ENCODE measurements at places on chromosomes 3 and 15. TPM values are rescaled to one million over a fixed set of nuclear protein-coding genes. Genes with fewer than 3 reads are reported as not detected.

DNA sequence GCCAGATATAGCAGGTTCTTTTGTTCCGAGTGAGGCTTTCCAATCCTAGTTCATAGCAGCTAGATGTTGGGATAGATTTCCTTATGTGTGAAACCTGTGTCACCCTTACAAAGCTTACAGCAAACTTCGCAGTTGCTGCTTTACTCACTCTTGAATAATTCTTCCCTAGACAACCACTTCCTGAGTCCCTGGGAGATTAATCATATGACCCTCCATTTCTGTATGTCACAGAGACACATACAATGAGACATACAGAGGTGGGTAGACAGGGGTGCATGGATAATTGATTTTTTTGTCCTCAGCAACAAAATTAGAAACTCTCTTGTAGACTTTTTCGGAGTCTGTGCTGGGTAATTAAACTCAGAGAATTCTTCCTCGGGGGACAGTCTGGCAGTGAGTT is 163.2 kb downstream of the NSUN3 start:
- DNase-seq: no peak

GRCh38 chr15:34679291-34679690 is 75.5 kb downstream of the GJD2 start:
- DNase-seq: no peak

DNA sequence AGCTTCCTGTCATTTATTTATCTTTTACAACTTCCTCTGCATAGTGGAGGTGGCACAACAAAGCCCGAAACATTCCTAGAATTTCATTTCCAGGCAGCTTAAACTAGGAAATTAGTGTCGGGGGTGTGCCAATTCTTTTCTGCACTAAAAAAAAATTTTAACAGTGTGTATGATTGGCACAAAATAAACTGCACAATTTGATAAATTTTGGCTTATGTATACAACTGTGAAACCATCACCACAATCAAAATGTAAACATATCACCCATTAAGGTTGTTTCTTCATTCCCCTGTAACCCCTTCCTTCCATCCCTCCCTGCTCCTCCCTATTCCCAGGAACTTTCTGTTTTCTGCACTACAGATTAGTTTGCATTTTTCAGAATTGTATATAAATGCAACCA is 54.7 kb downstream of the RPL39L start:
- no peak for DNase-seq

The PLA2G4E gene
- not detected for polyA plus RNA-seq

- no peak for DNase-seq
Observed at GRCh38 chr15:85125056-85125661, 143.5 kb downstream of the PDE8A start.

The ADAMTS7 gene
- 0.82 TPM for polyA plus RNA-seq

- DNase-seq: peak; percentile 87
Observed at GRCh38 chr3:126287536-126288241, 69.5 kb downstream of the KLF15 start.

GRCh38 chr15:35519541-35520149 is 26.3 kb downstream of the DPH6 start:
- peak; percentile 92 for DNase-seq

- no peak for DNase-seq
Observed at GRCh38 chr3:26307787-26308186, 314.8 kb upstream of the LRRC3B start.

The OIP5 gene
- polyA plus RNA-seq: not detected

- DNase-seq: no peak
Observed at GRCh38 chr3:126268866-126269265, 88.3 kb downstream of the KLF15 start.

DNA sequence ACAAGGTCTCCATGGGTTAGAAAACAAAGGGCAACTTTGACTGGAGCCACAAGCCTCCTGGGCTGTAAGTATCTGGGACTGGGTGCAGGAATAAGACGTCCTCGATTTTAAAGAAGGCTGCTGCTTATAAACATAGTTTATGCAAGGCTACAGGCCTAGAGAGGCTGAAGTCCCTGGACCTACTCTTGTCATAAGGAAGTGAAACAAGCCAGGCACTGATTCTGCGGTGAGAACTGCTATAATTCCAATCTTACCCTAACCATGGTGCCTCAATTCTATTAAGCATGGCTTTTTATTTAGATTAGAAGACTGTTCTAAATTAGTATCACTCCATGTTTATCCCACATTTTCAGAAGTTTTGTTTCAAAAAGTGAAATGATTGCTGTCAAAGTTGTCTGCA is 777.6 kb downstream of the PLOD2 start:
- no peak for DNase-seq

GRCh38 chr3:42213417-42213816 is 52.6 kb downstream of the CCK start:
- no peak for DNase-seq

GRCh38 chr3:182941719-182942118 is 38.6 kb downstream of the DCUN1D1 start:
- no peak for DNase-seq

The ANKRD34C gene
- polyA plus RNA-seq: 0.11 TPM

The NANOGP8 gene
- not detected for polyA plus RNA-seq

GRCh38 chr3:15690748-15691147 is 89.2 kb downstream of the BTD start:
- DNase-seq: no peak

- DNase-seq: no peak
Observed at GRCh38 chr3:186152889-186153292, 44.0 kb upstream of the ETV5 start.

The B3GALNT1 gene
- 18.0 TPM for polyA plus RNA-seq

The NOP10 gene
- 383 TPM for polyA plus RNA-seq

DNA sequence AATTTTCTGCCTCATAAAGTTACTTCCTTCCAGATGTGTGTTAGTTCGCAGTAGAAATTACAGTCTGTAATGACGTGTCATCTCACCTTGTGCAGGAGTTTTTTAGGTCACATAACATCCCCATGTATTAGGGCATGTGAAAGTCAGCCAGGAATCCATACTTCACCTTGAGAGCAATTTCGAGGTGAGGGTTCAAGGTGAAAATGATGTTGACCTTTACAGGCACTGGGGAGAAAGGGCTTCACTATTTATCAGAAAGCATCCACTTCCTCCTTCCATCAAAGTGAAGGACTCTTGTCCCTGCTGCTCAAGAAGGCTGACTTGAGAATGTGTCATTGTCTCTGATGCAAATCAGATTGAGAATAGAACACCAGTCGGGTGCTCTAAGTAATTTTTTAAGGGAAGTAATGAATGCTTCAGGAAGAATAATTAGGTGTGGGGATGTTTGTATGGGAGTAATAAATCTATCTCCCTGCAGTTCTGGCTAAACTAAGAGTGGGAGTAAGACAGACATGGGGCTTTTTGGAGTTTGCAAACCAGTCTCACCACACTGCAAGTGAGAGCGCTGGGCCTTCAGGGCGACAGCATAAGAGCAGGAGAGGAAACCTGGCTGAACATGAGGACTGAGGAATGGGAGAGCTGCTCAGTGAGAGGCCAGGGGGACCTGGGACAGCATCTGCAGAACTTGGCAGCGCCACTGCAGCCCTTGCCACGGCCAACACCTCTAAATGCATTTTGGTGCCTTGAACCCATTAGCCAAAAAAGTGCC is 85.9 kb upstream of the IL12A start:
- DNase-seq: no peak

DNA sequence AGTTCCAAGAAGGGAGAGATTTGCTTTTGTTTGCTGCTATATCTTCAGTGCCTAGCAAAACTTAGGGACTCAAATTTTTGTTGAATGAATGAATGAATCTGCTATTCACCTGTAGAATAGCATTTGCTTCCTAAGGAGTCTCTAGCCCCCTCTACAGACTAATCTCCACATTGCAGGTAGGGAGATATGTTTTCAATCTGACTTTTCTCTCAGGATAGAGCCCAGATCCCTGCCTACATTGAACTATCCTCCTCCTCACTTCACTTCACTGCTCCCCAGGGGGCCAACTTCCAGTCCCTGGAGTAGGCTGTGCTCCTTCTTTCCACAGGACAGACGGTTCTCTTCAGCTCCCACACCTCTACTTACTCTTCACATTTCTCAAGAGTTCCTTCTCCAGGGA is 81.9 kb upstream of the PTX3 start:
- DNase-seq: no peak

GRCh38 chr15:65821070-65821469 is 29.0 kb upstream of the DENND4A start:
- no peak for DNase-seq
